DMS53 (cell line): ENCODE measurements at places on chromosomes 16 and 17.

- no peak for DNase-seq
Observed at GRCh38 chr16:11618107-11618717, 31.5 kb upstream of the LITAF start.

- DNase-seq: no peak
Observed at GRCh38 chr17:15271741-15272140, 6.6 kb upstream of the PMP22 start.

DNA sequence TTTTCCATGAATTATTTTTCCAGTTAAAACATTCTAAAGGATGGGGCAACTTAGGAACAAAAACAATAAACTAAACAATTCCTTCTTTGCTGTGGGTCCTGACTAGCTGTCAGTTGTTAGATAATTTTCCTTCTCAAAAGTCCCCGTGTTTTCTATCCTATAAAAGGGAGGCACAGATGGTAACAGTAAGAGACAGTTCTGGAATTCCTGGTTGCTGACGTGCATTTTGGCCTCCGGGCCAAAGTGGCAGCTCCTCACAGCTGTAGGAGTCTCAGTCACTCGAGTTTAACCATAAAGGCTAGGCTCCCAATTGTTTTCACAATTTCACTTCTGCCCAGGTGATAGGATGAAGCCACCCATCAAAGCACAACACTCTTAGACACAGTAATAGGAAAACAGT is 77.0 kb upstream of the ZNF423 start:
- no peak for DNase-seq

DNA sequence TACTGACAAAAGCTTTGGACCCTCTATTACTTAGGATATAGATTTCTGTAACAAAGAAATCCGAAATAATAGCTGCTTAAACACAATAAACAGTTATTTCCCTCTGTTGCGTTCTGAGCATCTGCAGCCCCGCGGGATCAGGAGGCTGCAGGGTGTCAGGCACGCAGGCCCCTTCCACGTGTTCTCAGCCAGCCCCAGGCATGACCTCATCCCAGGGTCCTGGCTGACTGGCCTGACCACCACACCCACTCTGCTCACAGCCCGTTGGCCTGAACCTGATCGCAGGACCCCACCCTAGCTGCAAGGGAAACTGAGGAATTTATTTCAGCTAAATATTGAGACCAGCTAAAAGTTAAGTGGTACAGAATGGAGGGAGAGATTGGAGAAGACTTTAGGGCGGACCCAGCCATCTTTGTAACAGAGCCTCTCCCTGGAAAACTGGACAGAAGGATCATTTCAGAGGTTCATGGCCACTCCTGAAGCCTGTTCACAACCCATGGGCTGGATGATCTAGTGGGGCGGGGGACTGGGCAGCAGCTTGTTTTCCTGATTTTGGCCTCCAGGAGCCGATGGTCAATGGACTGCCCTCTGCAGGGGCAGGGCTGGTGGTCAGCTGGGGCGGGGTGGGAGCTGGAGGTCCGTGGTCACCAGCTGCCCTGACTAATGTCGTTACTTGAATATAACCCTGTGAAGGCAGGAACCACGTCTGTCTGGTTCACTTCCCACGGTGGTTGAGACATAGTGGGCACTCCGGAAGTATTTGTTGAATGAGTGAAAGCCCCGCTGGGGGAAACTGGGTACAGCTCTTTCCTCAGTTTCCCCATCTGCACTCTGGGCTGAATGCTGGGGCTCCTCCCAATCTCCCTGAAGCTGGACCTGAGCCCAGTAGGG is 10.9 kb downstream of the CETP start:
- no peak for DNase-seq

GRCh38 chr17:33515974-33516373 is 222.9 kb upstream of the ASIC2 start:
- DNase-seq: no peak

- DNase-seq: no peak
Observed at GRCh38 chr16:86723689-86724088, 145.3 kb downstream of the FOXL1 start.

GRCh38 chr17:48024149-48025039 is 13.2 kb downstream of the COPZ2 start:
- peak; percentile 89 for DNase-seq

- DNase-seq: peak; percentile 17
Observed at GRCh38 chr16:89442990-89443726, 47.2 kb downstream of the ANKRD11 start.

DNA sequence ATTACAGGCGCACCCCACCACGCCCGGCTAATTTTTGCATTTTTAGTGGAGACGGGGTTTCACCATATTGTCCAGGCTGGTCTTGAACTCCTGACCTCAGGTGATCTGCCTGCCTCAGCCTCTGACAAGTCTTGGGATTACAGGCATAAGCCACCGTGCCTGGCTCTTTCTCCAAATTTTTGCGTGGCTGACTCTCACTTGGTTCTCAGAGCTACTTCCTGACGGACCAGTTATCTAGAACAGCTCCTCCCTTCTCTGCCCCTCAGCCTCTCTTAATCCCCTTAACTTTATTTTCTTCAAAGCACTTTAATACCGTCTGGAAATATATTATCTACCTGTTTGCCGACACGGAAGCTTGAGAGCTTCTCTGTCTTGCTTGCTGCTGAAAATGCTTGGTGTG is 4.2 kb downstream of the YPEL2 start:
- DNase-seq: no peak

- no peak for DNase-seq
Observed at GRCh38 chr17:18851201-18851600, 6.7 kb upstream of the PRPSAP2 start.

DNA sequence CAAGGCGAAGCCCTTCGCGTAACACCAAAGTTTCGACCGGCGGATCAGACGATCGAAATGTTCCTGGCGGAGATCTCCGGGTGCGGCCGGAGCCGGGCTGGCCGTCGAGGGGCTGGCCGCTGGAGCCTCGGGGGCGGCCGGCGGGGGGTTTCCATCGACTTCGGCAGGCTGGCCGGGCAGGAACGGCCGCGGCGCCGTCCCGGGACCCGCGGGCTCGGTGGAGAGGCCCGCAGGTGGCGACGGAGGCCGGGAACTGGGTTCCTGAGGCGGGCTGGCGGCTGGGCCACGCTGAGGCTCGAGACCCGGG is 1.1 kb downstream of the EPOP start:
- peak; percentile 54 for DNase-seq

DNA sequence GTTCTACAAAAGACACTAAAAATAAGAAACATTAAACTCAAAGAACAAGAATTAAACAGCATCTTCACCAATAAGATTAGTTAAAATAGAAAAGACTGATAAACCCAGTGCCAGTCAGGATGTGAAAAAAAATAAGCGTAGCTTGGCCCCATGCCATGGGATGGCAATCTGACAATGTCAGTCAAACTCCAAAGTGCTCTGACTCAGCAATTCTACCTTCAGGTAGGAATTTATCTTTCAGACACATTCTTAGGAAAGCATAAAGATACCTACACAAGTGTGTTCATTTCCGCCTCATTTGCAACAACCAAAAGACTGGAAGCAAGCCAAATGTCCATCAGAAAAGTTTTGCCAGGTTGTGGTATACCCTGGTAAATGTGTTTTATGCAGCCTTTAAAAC is 9.1 kb upstream of the MPO start:
- peak; percentile 72 for DNase-seq

DNA sequence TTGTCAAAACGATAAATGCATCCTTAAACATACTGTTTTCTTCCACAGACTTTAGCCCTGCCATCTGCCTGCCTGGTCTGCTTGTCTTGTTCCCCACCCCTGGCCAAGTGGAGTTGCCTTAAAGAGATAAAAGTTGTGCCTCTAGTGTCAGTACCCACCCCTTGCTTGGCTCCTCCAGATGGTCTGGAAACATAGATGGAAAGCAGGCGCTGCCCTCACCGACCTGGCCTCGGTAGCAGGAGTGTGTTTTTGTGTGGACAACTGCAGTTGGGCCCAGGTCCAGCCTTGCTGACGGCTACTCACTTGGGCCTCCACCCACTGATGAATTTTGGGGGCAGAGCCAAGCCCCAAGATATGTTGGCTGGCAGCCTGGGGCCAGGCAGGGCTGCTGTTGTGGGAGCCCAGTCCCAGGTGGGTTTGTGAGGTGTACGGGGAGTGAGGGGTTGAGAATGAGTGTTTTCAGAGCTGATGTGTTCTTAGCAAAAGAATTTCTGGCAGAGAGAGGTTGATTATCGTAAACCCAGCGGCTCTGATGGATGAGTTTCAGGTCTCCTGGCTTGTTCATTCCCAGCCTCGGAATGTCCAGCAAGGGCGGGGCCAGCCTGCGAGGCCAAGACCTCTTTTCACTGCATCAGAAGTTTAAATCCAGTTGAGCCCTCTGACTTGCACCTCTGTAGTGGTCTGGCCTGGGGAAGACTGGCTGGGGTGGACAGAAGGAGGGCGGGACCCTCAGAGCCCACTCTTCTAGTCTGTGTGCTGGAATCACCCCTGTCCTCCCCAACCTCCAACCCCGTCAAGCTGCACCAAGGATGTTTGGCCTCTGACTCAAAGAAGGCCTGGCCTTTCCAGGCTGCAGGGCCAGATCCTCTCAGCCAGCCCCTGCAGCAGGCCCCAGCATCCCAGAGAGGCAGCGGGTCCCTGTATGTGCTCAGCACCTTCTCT is 179.7 kb downstream of the RAB11FIP4 start:
- DNase-seq: no peak

DNA sequence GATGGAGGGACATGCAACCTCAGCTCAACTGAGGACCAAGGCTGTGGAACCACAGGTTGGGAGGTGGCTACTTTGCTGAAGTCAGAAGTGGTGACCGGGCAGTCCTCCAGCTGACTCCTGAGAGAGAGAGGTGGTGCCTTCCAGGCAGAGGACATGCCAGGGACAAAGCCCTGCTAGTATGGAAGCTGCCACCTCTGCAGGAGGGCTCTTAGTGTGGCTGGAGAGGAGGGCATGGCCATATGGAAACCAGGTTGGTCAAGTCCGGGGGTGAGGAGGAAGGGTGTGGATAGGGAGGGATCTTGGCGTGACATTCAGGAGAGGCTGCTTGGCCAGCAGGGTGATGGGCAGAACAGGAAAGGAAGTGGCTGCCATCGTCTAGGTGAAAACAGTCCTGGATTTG is 5.7 kb downstream of the C16orf86 start:
- DNase-seq: no peak

GRCh38 chr16:81798311-81799137 is 19.4 kb downstream of the PLCG2 start:
- DNase-seq: no peak

DNA sequence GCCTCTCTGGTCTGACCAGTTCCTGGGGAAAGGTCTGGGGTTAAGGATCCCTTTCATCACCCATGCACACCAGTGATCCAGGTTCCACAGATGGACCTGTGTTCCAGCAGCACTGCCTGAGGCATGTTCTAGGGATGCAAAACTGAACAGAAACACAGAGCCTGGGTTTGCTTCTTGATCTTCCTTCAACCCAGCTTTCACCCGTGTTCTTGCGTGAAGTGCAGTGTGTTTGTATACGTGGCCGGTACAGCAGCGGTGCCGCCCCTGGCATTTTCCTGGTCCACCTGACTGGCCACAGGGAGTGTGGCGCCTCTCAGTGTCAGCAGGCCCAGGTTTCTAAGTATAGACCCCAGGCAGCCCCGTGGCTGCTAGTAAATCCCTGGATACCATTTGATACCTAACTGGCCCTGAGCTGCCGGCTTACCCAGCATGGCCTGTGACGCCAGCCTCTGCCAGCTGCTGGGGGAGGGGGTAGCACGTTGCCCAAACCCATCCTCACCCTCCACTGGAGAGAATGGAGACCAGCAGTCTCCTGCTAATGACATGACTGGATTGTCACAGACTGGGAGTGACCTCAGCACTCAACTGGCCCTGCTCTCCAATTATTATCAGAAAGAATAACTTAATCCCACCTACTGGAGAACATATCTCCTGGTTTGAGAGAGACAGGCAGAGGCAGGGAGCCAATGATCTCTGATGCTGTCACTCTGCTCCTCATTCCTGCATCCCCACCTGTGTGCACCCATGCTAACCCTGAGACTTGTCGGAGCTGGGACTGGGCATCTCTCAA is 59.2 kb upstream of the LGALS9 start:
- DNase-seq: no peak

- peak; percentile 20 for DNase-seq
Observed at GRCh38 chr17:6551869-6552531, 4.4 kb downstream of the PITPNM3 start.

DNA sequence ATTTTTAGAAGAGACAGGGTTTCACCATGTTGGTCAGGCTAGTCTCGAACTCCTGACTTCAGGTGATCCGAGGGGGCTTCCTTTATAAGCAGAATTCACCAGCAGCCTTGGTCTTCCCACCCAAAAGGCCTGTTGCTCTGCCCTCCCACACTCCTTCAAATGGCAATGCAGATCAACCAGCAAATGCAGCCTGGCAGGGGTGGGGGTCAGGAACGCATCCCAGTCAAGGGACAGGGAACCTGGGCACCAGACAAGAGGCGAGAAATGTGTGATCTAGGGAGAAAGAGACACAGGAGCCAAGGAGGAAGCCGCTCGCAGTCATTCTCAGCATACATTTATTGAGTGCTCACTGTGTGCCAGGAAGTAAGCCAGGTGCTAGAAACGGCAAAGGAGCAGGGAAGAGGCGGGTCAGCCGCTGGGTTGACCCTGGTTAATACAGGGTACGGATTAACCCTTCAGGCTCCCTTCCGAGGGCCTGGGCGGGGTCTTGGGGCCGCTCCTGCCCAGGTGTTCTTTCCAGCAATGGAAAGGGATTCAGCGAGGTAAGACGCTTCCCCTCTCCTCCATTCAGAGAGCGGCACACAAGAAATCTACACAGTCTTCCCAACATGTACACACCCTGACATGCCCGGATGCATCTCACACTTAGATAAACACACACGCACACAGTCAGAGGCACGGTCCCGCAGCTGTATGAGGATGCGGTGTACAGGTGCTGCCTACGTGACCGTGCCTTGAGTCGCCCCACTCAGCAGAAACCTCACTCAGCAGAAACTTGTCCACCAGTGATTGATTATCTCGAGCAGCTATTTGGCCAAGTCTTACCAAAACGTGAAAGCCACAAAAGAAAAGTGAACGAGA is 6.6 kb upstream of the PITPNA start:
- DNase-seq: peak; percentile 66

GRCh38 chr16:56716761-56717160 is 13.2 kb upstream of the NUP93 start:
- no peak for DNase-seq

- no peak for DNase-seq
Observed at GRCh38 chr16:22855231-22855630, 41.3 kb downstream of the HS3ST2 start.

- no peak for DNase-seq
Observed at GRCh38 chr17:58375811-58376210, 23.8 kb upstream of the SUPT4H1 start.

GRCh38 chr16:85245307-85246172 is 133.3 kb upstream of the CIBAR2 start:
- peak; percentile 77 for DNase-seq

DNA sequence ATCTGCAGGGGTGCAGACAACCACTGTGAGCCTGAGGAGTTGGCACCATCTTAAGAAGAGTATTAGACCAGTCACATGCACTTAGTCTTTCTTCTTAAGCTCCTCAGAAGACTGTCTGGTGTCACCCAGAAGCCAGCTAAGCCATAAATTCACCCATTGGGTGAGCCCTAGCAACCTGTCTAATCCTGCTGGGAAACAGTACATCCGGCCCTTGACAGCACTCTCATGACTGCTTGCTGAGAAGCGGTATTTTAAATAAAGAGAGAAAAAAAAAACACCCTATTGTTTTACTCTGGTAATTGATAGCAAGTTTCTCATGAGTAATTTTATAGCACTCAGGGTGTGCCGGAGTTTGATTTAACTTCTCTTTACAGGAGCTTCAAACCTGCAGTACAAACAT is 134.7 kb downstream of the SOX9 start:
- no peak for DNase-seq

GRCh38 chr17:38544839-38545209 is 60.9 kb downstream of the SRCIN1 start:
- no peak for DNase-seq

- peak; percentile 51 for DNase-seq
Observed at GRCh38 chr17:39196808-39197291, 619 bp downstream of the CACNB1 start.
